ENCODE measurements at places on chromosomes 12 and 14. TPM values are rescaled to one million over a fixed set of nuclear protein-coding genes. Genes with fewer than 3 reads are reported as not detected.

The PRDM4 gene
- total RNA-seq: 23.0 TPM

- H3K36me3 ChIP-seq: no peaks in the 10 kb centered on the region
- H3K27ac ChIP-seq: peak overlapping the region; percentile 42
- DNase-seq: no peak
- peaks cover 4% of the 10 kb centered on the region for H3K4me1 ChIP-seq
- peaks cover 2% of the 10 kb centered on the region for H3K27me3 ChIP-seq
Measured at GRCh38 chr14:93057586-93058280, 58.0 kb downstream of the ITPK1 start.

The ITPK1 gene
- total RNA-seq: 39.2 TPM

- peaks cover 1% of the 10 kb centered on the region for H3K27me3 ChIP-seq
- H3K36me3 ChIP-seq: no peaks in the 10 kb centered on the region
- no peak overlapping the region for H3K27ac ChIP-seq
- H3K4me1 ChIP-seq: peaks cover 2% of the 10 kb centered on the region
Measured at GRCh38 chr12:65681226-65681625, 143.1 kb upstream of the HMGA2 start.

- no peaks in the 10 kb centered on the region for H3K36me3 ChIP-seq
- no peaks in the 10 kb centered on the region for H3K27me3 ChIP-seq
- H3K4me1 ChIP-seq: no peaks in the 10 kb centered on the region
- H3K4me3 ChIP-seq: no peak overlapping the region
Measured at GRCh38 chr12:52641468-52641867, 10.5 kb downstream of the KRT2 start.

The OR4Q3 gene
- not detected for total RNA-seq
